ENCODE measurements at places on chromosomes 5 and 9.

DNA sequence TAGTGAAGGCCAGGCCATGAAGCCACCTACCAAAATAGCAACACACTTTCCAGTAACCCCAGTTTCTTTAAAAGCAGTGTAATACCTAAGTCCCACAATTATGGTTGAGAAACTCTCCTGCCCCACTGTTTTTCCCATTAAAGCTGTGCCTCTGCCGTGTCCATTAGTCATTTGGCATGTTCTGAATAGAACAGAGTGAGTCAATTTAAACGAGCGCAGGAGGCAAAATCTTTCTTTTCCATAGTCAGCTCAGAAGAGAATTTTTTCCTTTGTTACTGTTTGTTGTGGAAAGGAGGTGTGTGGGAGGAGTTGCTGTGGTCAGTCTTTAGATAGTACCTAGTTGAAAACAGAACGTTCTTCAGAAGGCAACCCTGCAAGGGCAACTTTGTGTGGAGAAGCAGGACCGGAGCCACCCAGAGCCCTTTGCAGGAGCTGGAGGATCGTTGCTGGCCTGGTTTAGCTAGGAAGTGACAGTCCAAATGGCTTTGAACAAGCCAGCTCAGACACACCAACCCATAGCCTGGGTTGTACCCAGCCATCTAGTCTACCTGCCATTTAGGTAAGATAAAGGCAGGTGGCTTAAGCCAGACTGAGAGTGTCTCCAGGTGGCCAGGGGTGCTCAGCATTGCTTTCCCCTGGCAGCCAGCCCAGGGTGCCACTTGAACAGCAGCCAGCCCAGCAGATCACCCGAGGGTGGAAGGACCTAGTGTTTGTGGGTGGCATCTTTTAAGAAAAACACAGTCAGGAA lies 30.4 kb downstream of the GADD45G start:
- DNase-seq = peak; percentile 34

- DNase-seq = no peak
Observed at GRCh38 chr5:81855591-81855990, 104.7 kb upstream of the SSBP2 start.

GRCh38 chr9:121910491-121911040 lies 182.5 kb downstream of the TTLL11 start:
- DNase-seq = no peak

DNA sequence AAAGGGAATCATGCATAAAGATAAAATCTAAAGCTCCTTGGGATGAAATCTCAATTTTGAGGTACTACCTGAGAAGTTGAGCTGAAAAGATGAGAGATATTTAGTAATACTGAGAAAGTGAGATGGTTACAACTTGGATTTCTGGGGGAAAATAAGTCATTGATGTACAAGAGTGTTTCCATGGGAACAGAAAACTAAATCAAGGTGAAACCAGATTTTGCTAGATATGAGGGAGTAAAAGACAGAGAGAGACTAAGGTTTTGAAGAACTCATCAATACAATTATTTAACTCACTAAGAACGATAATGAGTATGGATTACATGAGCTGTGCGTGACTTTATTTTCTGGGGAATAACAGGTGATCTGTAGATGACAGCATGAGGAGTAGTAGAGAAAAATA lies 10.2 kb upstream of the ST8SIA4 start:
- DNase-seq = no peak

DNA sequence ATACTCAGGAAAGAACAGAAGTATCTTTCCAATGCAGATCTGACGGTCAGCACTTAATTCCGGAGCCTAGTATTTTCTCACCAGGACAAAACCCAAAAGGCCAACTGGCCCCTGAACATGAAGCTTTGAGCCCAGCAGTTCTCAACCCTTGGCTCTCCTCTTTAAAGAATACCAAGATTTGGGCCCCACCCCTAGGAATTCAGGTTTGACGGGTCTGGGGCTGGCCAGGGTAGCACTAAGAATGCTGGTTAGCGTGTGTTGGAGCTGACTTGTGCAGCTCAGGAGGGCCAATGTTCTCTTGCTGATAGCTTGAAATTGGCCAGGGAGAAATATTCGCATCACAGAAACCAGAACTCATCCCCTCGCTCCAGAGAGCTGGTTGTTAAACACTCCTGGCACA lies 88.3 kb upstream of the PTCH1 start:
- DNase-seq = no peak

DNA sequence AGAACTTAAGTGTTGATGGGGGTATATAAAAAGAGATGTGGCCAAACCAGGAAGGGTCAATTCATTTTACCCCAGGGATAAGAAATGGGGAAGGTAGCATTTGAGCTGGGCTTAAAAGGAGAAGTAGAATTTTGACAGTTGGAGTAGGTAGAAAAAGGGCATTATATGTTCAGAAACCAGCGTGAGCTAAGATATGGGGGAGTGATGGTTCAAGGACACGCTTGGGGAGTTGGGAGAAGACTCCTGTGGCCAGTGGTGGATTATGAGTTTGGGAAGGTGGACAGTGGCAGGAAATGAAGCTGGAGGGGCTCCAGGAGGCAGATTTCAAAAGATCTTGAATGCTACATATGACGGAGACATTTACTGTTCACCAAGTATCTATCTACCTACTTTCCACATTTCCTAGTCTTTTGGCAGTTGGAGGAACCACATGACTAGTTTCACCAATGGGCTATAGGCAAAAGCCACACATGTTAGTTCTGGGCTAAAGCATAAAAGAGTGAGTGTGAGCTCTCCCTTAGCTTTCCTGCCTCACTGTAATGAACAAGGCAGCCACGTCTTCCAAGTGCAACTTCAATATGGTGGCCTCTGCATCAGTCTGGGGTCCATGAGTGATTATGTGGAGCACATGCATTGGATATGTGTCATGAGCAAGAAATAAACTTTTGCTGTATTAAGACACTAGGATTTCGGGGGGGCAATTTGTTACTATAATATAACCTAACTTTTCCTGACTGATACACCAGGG lies 15.7 kb upstream of the GSN start:
- DNase-seq = no peak

DNA sequence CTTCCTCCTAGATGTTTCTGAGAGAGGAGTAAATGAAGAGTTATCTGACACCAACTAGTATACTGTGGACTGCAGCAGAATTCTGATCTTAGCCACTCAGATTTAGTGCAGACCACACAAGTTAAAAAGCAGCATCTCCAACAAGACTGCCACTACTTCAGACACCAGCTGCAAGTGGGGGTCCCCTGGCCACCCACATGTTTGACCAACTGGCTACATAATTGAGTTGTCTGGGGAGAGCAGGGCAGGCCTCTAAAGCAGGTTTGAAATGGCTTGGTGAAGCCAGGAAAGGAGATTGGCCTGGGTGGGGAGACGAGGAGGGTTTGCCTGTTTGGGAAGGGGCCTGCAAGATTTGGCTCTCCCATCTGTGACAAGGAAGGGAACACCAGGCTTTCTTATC lies 40.5 kb upstream of the FAM81B start:
- DNase-seq = no peak

DNA sequence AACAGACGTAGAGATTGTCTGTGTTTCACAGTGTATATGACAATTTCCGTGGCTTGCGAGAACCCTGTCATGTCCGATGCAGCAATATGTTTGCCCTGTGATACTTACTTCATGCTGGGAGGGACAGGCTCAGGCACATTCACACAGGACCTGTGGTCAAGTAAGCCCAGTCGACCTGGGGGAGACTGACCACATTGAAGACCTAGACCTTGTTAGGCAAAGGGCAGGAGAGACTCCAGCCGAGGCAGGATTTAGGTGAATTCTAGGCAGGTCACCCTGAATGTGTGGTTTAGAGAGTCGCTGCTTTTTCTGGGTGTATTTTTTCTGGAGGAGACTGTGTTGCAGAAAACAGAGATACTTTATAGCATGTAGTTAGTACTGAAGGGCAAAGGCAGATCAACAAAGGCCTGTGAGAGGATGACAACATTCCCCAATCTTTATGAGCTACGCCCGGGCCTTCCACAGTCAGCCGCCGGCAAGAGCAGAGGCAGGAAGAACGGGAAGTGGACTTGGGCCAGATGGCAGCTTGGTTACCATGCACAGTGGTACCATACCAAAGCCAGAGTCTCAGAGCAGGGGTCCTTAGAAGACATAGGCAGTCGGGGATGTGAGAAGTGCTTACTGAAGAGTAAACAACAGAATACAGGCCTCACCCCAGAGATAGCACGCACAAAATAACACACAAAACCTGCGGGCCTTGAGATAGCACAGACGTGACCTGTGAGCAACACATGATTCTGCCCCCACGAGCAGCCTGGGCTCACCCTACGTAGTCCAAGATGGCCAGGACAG lies 220.7 kb downstream of the CACNA1B start:
- no peak for DNase-seq
